Naive thymus-derived CD8-positive, alpha-beta T cell (primary cell): ENCODE measurements at places on chromosomes 12 and 14.

DNA sequence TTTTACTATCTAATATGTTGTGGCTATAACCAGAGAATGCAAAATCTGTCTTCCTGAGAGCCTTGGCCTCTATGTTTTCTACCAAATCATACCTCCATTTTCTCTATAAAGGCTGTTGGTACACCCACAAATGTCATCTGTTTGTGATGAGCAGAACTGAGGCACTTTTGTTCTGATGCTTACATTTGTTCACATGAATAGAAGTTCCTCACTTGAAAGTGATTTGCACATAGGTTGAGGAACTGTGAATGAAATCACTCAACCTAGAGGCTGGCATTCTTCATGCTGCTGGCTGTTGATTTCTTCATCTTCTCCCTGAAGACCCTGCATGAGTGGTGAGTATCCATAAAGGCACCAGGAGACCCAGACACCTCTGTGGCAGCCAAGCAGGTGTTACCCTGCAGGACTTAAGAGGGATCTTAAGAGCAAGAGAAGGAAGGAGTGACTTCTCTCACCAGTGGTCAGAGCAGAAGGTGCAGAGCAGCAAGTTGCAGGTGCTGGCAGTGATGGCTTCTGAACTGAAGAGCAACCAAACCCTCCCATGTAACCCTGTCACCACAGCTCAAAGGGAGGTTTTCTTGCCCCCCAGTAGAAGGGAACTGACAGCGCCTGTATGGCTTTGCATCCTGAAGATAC is 110.3 kb downstream of the HMGA2 start:
- peaks cover 7% of the 10 kb centered on the region for H3K27me3 ChIP-seq
- no peak overlapping the region for H3K27ac ChIP-seq
- peaks cover 8% of the 10 kb centered on the region for H3K4me1 ChIP-seq
- H3K36me3 ChIP-seq: no peaks in the 10 kb centered on the region
- DNase-seq: no peak
- no peak overlapping the region for H3K4me3 ChIP-seq

DNA sequence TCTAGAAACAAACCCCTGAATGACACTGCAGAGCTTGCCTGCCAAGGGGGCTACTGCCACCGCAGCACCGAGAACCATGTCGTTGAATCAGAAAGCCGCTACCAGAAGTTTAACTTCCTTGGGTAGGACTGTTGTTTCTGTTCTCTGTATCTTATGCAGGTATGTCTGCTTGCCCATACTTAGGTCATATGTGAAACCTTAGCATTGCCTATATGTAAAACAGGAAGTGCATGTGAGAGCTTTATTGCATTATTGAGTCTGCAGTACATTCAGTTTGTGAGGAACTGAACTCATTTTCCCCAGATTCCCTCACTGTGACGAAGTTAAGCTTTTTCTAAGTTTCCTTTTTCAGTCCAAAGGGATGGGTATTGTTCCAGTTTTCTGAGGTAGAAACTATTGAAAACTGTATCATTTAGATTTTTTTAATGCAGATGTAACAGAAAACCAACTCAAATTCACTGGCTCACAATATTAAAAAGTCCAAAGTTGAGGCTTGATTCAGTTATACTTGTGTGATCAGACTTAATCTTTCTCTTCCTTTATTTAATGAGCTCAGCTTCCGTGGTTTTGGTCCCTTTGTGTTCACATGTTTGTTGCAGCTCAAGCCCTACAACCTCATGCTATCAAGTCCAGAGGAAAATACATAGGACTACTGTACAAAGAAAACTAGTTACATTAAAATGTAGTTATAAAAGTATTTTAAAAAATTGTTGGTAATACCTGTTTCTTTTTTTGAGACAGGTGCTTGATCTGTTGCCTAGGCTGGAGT is 6.9 kb downstream of the FBXO34 start:
- H3K4me3 ChIP-seq: peak overlapping the region; percentile 24
- peak overlapping the region; percentile 86 for H3K27ac ChIP-seq
- H3K4me1 ChIP-seq: peaks cover 80% of the 10 kb centered on the region
- H3K36me3 ChIP-seq: peaks cover 7% of the 10 kb centered on the region
- DNase-seq: peak; percentile 6

DNA sequence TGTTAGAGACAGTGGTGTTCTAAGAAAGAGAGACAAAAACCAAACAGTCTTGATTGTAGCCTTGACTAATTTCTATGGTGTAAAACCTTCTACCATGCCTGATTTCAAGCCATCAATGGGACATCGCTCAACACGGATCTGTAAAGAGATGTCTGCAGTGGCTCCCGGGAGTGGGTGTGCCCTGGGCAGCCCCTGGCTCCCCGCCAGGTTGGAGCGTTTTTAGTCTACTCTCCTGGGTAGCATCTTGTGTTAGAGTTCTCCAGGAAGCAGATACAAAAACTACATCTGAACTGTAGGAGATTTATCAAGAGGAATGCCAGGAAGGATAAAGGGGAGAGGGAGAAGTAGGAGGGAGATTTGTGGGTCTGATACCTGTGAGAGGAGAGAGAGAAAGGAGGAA is 1212.9 kb downstream of the BCL11B start:
- DNase-seq: no peak
- no peak overlapping the region for H3K27ac ChIP-seq
- H3K27me3 ChIP-seq: no peaks in the 10 kb centered on the region

DNA sequence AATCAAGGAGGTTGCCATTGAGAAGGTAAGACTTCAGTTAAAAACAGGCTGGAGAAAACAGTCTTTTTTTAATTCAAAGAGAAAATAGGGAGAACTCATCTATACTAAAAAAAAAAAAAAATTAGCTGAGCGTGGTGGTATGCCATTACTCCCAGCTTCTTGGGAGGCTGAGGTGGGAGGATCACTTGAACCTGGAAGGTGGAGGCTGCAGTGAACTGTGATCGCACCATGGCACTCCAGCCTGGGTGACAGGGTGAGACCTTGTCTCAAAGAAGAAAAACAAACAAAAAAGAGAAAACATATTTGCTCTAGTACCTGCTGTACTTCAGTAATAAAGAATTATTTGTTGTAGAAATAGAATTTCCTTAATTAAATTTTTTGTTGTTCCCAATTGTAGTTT is 68.6 kb downstream of the DNAH10 start:
- no peaks in the 10 kb centered on the region for H3K4me1 ChIP-seq
- H3K27me3 ChIP-seq: peaks cover 2% of the 10 kb centered on the region
- H3K4me3 ChIP-seq: no peak overlapping the region
- DNase-seq: no peak

GRCh38 chr12:139585-139984 is 73.0 kb downstream of the IQSEC3 start:
- no peaks in the 10 kb centered on the region for H3K36me3 ChIP-seq
- DNase-seq: no peak
- H3K27ac ChIP-seq: peak overlapping the region; percentile 90
- peaks cover 30% of the 10 kb centered on the region for H3K4me1 ChIP-seq
- H3K4me3 ChIP-seq: peak overlapping the region; percentile 77
- H3K27me3 ChIP-seq: peaks cover 50% of the 10 kb centered on the region

DNA sequence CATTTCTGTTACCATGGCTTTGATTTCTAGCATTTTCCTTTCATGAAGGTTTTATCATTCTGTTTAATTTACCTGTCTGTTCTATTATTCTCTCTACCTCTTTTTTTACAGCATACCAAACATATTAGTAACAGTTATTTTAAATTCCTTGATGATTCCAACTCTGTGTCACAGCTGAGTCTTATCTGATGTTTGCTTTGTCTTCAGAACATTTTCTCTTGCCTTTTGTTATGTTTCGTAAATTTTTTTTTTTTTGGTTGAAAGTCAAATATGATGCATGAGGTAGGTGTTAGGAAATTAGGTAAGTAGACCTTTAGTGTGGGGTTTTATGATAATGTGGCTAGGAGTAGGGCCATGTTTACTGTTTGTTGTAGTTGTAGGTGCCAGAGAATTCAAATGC is 496.4 kb downstream of the FOXG1 start:
- no peak for DNase-seq
- H3K27me3 ChIP-seq: no peaks in the 10 kb centered on the region

DNA sequence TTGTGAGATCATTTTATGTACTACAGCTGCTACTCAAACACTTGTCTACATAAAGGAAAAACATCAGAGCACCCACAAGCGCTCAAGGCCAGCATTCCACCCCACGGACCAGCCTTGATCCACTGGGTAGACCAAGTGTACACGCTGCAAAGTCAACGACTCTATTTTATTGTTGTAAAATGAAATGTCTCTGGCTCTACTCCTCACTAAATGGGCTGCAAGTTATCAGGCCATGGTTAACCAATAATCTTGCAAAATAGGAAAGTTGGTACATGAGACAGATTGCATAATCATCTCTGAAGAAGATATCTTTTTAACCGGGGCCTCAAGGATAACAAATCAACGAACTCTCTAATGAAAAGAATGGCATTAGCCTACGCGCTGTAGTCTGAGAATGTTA is 69.9 kb upstream of the FOXN3 start:
- H3K36me3 ChIP-seq: peaks cover 38% of the 10 kb centered on the region
- H3K27ac ChIP-seq: no peak overlapping the region
- H3K4me1 ChIP-seq: peaks cover 48% of the 10 kb centered on the region
- no peaks in the 10 kb centered on the region for H3K27me3 ChIP-seq
- no peak for DNase-seq

DNA sequence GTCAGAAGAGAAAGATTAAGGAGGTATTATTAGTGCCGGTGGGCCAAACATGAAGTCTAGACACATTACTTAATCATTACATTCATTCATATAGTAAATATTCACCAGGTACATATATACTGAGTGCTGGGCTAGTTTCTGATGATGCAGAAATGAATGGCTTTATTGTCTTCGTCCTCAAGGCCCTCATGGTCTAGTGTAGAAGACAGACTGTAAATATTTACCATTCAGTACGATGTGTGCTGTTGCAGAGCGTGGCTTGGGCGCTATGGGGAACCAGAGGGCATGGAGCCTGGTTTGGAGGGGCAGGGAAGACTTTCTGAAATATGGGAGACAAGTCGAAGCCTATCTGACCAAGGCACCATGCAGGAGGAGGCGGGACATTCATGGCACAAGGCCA is 37.0 kb upstream of the TCL1B start:
- peaks cover 37% of the 10 kb centered on the region for H3K4me1 ChIP-seq
- no peaks in the 10 kb centered on the region for H3K36me3 ChIP-seq
- H3K27me3 ChIP-seq: peaks cover 2% of the 10 kb centered on the region
- DNase-seq: no peak
- no peak overlapping the region for H3K4me3 ChIP-seq

DNA sequence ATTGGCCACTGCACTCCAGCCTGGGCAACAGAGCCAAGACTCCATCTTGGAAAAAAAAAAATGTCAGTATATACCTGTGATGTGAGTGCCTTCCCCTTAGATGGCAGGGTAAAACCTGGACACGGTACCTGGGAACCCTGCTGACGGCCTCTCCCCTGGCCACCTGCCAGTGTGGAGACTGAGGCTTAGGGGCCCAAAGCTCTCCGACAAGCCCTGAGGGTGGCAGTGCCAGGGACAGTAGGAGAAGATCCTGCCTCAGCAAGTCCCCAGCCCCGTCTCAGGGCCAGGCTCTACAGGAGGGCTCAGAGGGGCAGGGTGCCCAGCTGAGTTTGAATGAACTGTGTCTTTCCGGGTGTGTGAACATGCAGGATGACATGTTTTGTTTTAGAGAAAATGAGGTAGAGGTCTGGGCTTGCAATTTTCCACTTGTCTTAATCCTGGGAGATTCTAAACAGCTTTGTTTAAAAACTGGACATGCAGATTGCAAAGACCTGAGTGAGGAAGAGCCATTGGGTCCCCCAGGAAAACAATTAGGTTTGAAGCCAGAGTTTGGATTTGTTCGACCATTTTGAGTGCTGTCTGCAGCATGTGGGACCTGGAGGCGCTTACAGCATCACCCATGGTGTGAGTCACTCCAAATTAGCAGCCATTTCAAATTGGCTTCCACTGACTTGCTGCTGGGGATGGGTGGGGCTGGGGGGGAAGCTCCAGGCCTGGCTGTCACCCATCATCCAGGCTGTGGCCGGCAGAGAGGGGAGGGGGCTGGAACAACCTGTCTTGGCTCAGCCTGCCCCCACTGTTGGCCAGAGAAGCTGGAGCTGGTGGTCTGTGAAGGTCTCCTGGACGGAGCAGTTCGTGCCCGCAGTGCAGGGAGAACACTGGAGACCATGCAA is 10.8 kb downstream of the TSPAN9 start:
- no peaks in the 10 kb centered on the region for H3K27me3 ChIP-seq
- no peak overlapping the region for H3K27ac ChIP-seq
- DNase-seq: no peak
- H3K36me3 ChIP-seq: no peaks in the 10 kb centered on the region
- H3K4me3 ChIP-seq: no peak overlapping the region

- H3K4me1 ChIP-seq: peaks cover 69% of the 10 kb centered on the region
- peak; percentile 24 for DNase-seq
- H3K36me3 ChIP-seq: peaks cover 13% of the 10 kb centered on the region
- no peaks in the 10 kb centered on the region for H3K27me3 ChIP-seq
- peak overlapping the region; percentile 81 for H3K27ac ChIP-seq
- H3K4me3 ChIP-seq: peak overlapping the region; percentile 40
Observed at GRCh38 chr12:51972849-51973273, 21.4 kb downstream of the ACVR1B start.

DNA sequence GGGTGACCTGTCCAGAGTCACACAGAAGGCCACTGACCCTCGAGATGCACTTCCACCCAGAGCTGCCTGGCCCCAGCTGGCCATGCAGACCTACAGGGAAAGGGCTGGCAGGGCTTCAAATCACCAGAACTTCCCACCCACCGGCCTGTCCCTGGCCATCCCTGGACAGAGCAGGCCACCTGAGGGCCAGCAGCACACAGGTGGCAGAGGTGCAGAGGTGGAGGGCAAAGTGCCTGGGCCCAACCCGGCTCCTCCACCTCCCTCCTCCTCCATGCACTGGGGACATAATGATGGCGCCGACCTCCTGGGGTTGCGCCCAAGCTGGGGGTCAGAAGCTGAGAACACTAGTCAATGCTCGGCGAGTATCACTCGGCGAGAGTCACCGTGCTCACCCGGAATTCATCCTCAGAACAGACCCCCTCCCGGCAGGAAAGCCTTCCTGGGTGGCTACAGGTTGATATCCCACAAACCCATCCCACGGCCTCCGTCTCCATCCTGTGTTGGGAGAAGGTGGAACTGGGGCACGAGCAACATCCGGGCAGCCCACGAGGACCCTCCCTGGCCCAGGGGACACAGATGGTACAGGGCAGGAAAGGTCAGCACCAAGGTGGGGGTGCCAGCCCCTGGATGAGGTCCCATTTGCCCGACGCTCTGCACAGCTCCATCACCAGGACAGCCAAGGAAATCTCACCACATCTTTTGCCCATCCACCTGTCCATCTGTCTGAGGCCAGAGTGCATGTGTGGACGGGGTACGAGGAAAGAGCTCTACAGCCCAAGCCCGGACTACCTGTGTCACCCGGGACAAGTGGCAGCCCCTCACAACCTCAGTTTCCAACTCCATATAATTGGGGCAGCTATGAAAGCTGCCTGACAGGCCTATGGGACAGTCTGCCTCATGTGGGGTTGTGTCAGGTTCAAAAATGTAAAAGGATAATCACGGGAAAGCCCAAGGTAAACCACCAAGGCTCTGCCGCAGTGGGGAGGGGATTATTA is 10.8 kb downstream of the BEGAIN start:
- peaks cover 20% of the 10 kb centered on the region for H3K27me3 ChIP-seq
- no peak overlapping the region for H3K4me3 ChIP-seq
- H3K4me1 ChIP-seq: peaks cover 10% of the 10 kb centered on the region
- no peaks in the 10 kb centered on the region for H3K36me3 ChIP-seq
- no peak overlapping the region for H3K27ac ChIP-seq
